Ureter (tissue), 1 donor: ENCODE measurements at places on chromosomes 7 and 10. TPM values are rescaled to one million over a fixed set of nuclear protein-coding genes. Genes with fewer than 3 reads are reported as not detected.

DNA sequence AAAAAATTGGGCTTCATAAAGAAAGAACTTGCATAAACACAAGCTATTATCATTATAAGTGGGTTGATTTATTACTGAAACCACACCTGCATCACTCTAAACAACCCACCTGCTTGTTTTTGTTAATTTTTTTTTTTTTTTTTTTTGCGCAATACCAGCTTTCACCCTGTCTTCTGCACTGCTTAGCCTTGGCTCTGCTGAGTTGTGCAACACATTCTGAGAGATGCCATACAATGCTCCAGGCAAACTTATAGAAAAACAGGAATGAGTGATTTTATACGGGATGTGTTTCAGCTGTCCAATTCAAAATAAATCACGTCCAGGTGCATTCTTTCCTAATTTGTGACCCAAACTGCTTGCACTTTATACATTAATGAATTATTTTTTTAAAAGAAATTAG, 923.6 kb downstream of the GATA3 start:
- no peak for DNase-seq

GRCh38 chr10:71221586-71222202, 9.3 kb downstream of the UNC5B start:
- DNase-seq = peak; percentile 28

DNA sequence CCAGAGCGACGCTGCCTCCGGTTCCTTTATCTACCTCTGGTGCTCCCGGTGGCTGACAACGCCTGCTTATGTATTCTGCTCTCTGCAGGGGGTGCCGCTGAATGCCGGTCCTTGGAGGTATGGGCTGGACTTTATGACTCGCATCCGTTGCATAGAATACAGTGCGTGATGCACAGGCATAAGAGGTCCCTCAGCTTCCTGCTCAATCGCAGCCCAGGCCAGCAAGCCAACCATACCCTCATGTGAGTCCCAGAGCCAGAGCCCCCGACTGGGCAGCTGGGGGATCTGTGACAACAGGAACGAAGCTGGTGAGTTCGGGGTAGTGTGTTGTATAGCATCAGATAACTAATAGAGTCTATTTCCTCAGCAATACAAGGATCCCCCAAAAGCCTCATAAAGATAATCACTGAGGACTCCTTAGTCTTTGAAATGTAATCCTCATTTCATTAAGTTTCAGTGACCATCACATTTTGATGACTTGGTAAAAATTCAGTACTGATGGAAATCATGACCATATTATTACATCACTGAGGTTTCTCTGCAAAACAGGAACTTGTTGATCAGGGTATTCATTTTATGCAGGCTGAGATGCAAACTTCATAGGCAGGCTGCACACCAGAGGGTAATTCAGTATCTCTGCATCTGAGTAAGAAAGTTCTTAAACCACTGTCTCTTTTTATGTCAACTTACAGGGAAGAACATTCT, 607.8 kb downstream of the PTPRN2 start:
- DNase-seq = no peak

Gene AGR2
- total RNA-seq = 216 TPM

- no peak for DNase-seq
Measured at GRCh38 chr10:85900487-85900886, 466.1 kb downstream of the GRID1 start.

Gene KRIT1
- 49.4 TPM for total RNA-seq

- no peak for DNase-seq
Measured at GRCh38 chr10:13643016-13643415, 56.3 kb downstream of the PRPF18 start.

GRCh38 chr10:118610577-118610976, 15.1 kb upstream of the PRLHR start:
- no peak for DNase-seq

Gene PLEKHS1
- total RNA-seq = 25.7 TPM

DNA sequence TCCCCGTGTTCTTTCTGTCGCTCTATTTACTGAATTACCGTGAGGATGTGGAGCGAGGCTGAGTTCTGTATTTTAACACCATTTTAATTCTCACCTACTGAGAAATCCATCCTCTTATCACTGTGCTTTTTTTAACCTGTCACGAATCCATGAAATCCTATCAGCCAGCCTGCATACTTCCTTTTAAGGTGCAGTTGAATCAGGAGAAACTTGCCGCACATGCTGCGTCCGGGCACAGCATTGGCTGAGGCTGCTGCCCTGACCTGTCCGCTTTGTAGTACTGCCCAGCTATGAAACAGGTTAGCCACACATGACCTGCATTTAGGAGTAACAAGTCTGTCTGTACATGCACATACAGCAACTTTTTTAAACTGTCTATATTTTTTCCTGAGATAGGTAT, 82.5 kb downstream of the EGFR start:
- DNase-seq = no peak
